ENCODE measurements at places on chromosomes 12 and 14.

DNA sequence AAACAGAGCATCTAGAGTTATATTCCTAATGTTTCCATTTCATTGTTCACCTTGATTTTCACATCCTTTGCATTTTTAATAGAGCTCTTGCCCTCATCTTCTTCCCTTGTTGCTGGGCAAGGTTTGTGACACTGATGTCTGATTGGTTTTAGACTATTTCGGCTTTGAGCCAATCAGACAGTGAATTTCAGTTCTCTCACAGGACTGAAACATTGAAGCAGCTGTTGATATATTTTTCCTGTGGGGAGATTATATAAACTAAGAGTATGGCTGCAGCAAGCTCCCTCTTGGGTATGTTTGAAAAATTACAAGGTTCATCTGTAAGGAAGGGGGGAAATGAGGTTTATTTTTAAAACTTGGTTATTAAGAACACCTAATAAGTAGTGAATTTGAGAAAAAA lies 51.2 kb downstream of the ATF7IP start:
- no peak for DNase-seq

- DNase-seq, result no peak
These were observed 58.4 kb downstream of the FAM222A start for GRCh38 chr12:109771746-109772621.

GRCh38 chr12:121630791-121631355 lies 4.5 kb downstream of the ORAI1 start:
- no peak for DNase-seq

DNA sequence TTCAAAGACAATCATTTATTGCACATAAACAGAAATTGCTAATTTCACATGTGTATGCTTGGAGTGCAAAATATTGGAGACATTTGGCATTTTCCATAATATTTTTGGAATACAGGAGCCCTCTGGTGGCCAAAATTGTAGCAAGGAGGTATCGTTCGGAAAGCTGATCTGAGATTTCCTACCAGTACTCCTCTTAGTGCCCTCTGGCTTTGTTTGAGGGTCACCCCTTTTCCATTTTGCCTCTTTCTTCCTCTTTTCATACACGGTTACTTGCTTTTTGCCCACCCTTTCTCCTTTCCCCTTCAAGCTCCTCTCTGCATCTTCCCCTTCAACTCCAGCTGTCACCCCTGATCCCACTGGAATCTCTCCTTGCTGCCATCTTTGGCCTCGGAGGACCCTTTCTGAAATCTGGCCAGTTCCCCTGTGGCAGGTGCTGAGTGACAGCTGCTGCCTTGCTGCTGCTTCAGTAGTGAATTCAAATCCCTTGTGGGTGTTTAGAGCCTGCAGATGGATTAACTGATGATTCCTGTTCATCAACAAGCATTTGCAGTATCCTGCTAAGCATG lies 164.6 kb upstream of the PARP11 start:
- DNase-seq, result no peak

GRCh38 chr12:466039-466438 lies 6.3 kb downstream of the B4GALNT3 start:
- no peak for DNase-seq

GRCh38 chr14:94345344-94346064 lies 22.4 kb upstream of the SERPINA6 start:
- no peak for DNase-seq

DNA sequence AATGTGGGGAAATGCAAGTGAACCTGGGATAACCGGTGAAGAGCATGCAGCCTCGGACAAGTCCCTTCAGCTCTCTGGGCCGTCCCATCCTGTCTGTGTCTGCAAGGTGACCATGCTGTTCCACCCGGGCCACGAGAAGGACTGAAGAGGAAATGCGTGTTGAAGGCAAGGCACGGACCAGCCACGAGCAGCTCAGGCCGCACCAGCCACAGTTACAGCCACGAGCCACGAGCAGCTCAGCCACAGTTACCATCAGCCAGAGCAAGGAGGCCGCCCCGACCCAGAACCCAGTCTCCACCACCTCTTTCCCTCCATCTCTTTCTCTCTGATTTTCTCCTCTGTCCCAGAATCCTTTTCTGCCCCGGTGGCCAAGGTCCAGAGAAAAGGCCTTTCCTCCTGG lies 18.8 kb upstream of the GALNT9 start:
- DNase-seq, result no peak

- no peak for DNase-seq
These were observed 53.6 kb downstream of the EIF2S3B start for GRCh38 chr12:10559244-10559643.

- no peak for DNase-seq
These were observed 70.2 kb upstream of the MUCL1 start for GRCh38 chr12:54784115-54784514.

DNA sequence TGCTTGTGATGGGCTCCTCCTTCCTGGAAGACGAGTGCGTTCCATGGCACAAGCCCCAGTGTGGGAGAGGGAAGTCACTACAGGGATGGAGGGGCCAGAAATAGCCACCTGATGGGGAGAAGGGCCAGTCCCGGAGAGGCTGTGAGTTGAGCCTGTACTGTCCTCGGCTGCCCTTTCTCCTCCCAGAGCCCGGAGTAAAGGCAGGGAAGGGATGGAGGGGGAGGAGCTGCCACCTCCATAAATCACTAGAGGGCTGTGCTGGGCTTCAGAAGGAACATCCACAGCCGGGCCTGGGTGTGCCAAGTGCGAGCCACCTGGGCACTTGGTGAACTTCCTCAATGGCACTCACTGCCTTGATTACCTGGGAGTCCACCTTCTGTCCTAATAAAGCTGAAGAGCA lies 110.1 kb downstream of the RBM19 start:
- DNase-seq, result no peak

DNA sequence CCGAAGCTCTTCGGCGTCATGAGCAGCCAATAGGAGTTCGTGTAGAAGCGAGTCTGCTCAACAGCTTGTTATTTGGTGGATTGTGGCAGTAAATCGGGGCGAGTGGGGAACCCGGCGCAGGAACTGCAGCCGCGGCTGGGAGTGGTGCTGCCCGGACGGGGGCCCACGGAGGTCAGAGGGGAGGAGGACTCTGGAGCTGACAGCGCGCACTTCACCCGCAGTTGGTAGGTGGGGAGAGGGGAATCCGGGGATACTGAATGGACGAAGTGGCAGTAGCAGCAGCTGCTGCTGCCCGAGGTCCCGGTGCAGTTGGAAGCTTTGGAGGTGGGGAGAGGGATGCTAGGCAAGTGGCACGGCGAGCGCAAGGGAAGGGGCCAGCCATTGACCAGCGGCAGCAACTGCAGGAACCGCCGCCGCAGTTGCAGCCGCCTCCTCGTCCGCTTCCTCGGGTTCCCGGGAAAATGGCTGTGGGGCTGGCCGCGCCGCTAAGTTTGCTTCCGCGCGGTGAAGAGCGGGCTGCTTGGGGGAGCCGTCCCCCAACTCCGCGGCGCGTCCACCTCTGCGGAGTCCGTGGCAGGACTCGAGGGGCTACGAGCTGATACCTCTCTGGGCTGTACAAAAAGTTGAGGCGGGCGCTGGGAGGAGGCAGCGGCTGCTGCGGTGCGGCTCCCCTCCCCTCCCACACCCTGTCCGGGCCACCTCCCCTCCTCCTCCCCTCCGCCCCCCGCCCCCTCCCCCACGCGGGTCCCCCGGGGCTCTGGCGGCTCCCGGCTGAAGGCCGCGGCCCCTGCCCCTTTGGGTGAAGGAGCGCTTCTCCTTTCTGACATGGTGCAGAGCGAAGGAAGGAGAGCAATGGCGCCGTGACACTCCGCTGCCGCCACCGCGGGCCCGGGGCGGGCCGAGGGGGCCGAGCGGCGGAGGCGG lies at the start of gene ARID4A:
ARID4A (plus strand) TSS at position 79 of the 924 bp plus-strand sequence. CDS start 1,300 bp downstream, outside the sequence.
- peak; percentile 79 for DNase-seq

DNA sequence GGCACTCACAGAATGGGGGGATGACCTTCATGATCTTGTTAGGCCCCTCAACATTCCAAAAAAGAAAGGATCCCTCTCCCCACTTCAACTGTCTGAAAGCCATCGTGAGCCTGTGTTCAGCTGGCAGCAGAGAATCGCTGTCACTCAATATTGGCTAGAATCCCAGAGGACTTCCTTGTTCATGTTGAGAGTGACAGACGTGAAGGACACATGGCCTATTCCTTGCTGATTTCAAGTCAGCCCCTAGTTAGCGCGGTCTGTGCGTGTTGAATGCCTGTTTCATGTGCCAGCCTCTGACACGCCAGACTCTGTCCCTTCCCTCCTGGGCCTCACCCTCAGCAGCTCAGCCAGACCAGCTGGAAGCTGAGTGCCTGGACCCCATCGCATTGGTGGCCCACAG lies 43.1 kb downstream of the DNAH10 start:
- DNase-seq, result no peak

DNA sequence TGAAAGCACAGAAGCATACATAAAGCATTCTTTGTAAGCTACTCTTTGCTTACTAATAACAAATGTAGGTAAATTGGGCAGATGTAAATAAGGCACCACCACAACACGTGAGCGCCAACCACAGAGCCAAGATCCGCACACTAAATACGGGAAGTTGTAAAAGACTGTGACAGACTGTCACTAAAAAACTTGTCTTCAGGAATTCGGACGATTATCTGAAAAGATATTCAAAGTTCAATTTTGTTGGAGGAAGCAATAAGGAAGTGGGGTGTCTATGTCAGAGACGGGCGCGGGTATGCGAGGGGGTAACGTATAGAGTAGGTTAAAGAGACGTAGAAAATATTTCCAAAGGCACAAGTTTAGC lies 1.5 kb upstream of the HSP90B1 start:
- peak; percentile 48 for DNase-seq
